ENCODE measurements at places on chromosomes 13 and 19. TPM values are rescaled to one million over a fixed set of nuclear protein-coding genes. Genes with fewer than 3 reads are reported as not detected.

DNA sequence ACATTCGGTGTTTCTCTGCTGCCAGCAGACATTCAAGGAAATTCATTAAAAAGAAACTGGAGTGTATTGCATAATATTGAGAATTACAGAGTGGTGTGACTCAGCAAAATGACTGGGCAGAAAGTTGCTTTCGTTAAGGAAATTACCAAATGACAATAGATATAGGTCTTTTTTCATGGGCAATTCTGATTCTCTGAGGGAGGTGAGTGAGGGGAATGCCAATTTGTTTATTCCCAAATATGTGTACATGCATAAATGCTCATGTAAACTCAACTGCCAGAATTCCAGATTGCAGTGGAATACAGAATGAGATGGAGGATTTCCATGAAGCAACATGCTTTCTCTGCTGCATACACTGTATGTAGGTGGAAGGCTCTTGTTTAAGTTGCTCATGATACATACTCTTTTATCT lies 1730.1 kb downstream of the SLITRK5 start:
- H3K27ac ChIP-seq: no peak overlapping the region
- no peak overlapping the region for H3K4me3 ChIP-seq
- DNase-seq: no peak
- no peaks in the 10 kb centered on the region for H3K4me1 ChIP-seq

DNA sequence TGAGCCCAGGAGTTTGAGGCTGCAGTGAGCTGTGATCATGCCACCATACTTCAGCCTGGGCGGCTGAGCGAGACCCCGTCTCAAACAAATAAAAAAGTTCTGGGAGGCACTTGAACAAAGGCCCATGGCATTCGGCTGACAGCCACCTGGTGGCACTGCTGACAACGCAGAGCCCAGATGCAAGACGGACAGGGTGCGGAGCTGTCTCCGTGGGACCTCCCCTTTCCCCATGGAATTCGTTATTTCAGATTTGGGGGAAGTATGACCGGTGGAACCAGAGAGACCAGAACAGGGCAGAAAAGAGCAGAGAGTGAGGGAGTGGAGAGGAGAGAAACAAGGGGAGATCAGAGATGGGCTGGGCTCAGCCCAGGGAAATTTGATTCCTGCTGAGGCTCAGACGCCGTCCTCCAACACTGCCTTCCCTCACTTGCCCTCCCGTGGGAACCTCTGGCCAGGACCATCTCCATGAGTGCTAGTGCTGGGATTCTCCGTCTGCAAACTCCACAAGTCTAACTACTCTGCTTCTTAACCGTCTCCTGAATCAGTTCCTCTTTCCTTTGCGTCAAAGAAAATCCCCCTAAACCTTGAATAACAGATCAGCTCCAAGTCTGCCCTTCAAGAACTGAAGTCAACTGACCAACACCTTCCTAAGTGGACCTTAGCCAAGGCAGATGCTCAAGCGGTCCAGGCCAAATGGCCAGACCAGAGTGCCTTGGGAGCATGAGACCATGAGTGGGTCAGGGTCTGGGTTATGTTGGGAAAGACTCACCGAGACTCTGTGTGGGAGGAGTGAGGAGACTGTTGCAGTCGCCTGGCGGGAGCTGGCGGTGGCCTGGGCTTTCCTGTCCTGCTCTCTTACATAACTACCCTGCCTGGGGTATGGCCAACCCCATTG lies 11.9 kb upstream of the ATF5 start:
- peak overlapping the region; percentile 50 for H3K27ac ChIP-seq
- H3K4me1 ChIP-seq: peaks cover 6% of the 10 kb centered on the region
- no peak overlapping the region for H3K4me3 ChIP-seq
- H3K27me3 ChIP-seq: no peaks in the 10 kb centered on the region

DNA sequence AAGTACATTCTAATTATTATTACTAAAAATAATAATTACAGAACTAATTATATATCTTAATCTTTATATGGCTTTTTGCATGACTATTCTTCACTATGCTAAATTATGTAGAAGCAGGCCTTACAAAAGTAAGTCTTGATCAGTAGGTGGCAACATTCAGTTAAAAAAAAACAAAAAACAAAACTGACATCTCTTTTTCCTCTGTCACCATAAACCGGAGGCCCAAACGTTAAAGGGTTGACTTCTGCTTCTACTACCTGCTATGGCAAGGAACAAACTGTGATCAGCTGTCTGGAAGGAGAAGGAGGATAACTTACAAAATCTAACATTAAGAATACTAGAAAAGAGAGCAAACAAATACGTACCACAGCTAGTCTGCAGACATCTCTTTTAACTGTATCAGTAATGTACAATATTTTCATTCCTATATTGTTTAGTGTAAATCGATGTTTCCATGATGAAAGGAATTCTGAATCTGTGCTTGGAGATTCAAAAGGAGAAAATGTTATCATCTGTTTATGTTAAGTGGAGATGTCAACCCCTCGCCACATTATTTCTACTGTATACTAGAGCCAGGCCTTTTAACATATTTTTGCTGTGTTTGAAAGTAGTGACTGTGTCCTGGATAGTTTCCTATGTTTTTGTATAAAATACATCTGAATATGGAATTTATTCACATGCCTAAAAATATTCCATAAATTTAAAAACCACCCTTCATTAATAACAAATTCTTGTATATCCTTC lies 1525.4 kb downstream of the SLITRK1 start:
- no peak overlapping the region for H3K4me3 ChIP-seq
- DNase-seq: no peak
- H3K4me1 ChIP-seq: no peaks in the 10 kb centered on the region
- no peak overlapping the region for H3K27ac ChIP-seq

SYNE4 gene
- 3.4 TPM for total RNA-seq

GRCh38 chr19:40163541-40164129 lies 27.6 kb upstream of the MAP3K10 start:
- H3K4me3 ChIP-seq: no peak overlapping the region
- DNase-seq: peak; percentile 61
- H3K27ac ChIP-seq: no peak overlapping the region
- no peaks in the 10 kb centered on the region for H3K27me3 ChIP-seq

KLHL1 gene
- total RNA-seq: not detected

CERS1 gene
- total RNA-seq: not detected

DNA sequence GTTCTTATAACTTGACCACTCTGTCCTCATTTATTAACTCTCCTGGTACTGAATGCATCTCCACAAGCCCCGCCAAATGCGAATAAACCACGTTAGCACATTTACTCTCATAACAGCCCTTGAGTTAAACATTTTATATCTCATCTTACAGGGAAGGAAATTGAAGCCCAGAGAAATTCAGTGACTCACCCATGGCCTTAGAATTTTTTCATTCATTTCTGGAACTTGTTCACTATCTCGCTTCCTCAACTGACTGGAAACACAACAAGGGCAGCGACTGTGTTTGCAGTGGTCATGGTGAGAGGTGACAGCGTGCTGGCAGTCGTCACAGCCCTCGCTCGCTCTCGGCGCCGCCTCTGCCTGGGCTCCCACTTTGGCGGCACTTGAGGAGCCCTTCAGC lies 39.5 kb downstream of the SERP2 start:
- H3K36me3 ChIP-seq: no peaks in the 10 kb centered on the region
- peaks cover 5% of the 10 kb centered on the region for H3K4me1 ChIP-seq

SIGLEC12 gene
- not detected for total RNA-seq

- no peaks in the 10 kb centered on the region for H3K36me3 ChIP-seq
- no peak overlapping the region for H3K27ac ChIP-seq
- no peaks in the 10 kb centered on the region for H3K4me1 ChIP-seq
- no peaks in the 10 kb centered on the region for H3K27me3 ChIP-seq
Observed at GRCh38 chr13:113665597-113666328, 1.3 kb upstream of the GRK1 start.
